ENCODE measurements at places on chromosomes 3 and 15.

- DNase-seq: no peak
Measured at GRCh38 chr15:94237903-94238302, 6.5 kb downstream of the MCTP2 start.

- DNase-seq: peak; percentile 40
Measured at GRCh38 chr3:113659101-113659541, 37.3 kb downstream of the USF3 start.

DNA sequence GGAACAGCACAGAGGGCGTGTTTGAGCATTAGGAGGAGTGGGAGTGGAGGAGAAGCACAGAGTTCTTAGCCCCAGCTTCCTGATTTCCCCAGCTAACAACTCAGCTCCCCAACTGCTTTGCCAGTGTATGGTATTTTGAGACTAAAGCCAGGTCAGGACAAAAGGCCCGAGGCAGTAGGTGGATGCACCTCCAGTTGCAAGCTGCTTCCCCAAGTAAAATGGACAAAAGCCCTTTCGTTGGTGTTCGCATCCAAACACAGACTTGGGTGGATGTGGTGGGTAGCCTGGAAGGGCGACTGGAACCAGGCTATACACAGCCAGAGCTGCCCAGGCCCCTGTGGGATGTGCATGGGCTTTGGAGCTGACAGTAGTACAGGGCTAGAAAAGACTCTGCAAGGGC lies 12.3 kb upstream of the EHD4 start:
- no peak for DNase-seq

DNA sequence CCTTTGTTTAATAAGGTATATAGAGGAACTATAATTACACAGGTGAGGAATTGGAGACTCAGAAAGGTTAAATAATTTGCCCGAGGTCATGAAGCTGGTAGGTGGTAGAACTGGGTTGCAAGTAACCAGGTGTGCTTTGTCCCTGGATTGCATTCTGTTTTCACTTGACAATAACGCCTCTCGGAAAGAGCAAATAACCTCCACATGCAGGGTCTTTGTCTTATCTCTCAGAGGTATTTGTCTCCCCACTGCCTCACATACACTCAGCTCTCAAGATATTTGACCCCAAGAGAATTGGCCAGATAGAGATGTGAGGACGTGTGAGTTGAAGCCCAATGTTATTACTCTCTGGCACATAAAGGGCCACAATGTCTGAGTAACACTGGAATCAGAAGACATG lies 320.9 kb upstream of the ONECUT1 start:
- DNase-seq: peak; percentile 78

GRCh38 chr3:128683957-128684356 lies 33.3 kb upstream of the RPN1 start:
- no peak for DNase-seq

GRCh38 chr3:13537909-13538296 lies 11.0 kb upstream of the FBLN2 start:
- DNase-seq: no peak

DNA sequence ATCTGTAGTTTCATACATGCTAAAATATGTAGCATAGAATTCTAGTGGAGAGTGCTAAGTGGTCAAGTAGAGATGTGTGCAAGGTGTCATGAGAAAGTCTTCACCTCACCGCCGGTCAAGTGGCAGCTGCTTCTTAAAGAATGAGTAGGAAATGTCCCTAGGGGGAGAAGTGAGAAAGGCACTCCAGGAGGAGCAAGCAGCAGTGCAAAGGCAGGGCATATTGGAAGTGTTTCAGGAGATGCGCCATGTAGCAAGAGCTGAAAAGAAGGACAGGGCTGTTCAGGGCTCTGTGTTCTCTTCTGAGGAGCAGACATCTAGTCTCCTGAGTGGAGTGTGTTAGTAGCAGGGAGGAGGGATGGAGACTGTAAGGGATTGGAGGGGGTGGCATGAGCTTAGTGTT lies 312.4 kb upstream of the SEMA6D start:
- no peak for DNase-seq

All from NCI-H146 (cell line).